ENCODE measurements at places on chromosomes 12 and 14. TPM values are rescaled to one million over a fixed set of nuclear protein-coding genes. Genes with fewer than 3 reads are reported as not detected.

Gene DCD
- not detected for total RNA-seq

DNA sequence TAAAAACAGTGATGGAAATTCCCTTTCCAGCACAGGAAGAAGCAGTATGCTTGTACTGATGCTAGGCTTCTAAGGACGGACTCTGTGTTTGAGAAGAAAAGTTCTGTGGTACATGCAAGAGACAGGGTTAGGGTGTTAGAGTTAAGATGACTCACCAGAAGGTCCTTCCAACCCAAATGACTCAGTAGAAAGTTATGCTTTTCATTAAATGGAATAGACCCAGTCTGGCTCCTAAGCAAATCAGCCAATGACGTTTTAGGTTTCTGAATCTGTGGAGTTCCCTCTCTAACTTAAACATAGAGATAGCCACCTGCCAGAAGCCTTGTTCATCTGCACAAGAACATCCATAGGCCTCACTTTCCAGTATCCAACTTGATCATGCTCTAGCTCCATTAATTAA is 5.7 kb downstream of the PTHLH start:
- no peak overlapping the region for H3K27ac ChIP-seq
- no peaks in the 10 kb centered on the region for H3K36me3 ChIP-seq
- no peak overlapping the region for H3K4me3 ChIP-seq
- H3K4me1 ChIP-seq: peaks cover 26% of the 10 kb centered on the region

GRCh38 chr14:61568572-61569011 is 126.7 kb upstream of the HIF1A start:
- peaks cover 68% of the 10 kb centered on the region for H3K4me1 ChIP-seq
- H3K27me3 ChIP-seq: no peaks in the 10 kb centered on the region
- DNase-seq: peak; percentile 79
- peaks cover 14% of the 10 kb centered on the region for H3K36me3 ChIP-seq

Gene SSPN
- not detected for total RNA-seq

DNA sequence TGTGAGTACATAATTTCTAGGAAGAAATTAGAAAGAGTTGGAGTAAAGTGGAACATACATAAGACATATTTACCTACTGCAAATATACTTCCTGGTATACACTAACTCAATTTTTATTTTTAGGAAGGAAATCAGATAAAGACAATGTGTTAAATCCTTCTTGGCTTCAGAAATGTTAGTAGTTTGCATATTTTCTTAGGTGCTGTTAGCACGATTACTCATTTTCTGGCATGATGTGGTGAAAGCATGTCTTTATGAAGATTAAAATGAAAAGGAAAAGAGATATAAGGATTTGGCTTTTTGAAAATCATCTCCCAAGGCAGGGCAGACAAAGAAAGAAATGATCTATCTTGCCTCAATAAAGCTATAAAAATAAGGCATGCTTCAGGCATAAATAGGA is 287.6 kb upstream of the E2F7 start:
- no peak for DNase-seq
- H3K4me3 ChIP-seq: no peak overlapping the region
- H3K27me3 ChIP-seq: peaks cover 3% of the 10 kb centered on the region
- no peaks in the 10 kb centered on the region for H3K4me1 ChIP-seq
- no peak overlapping the region for H3K27ac ChIP-seq

DNA sequence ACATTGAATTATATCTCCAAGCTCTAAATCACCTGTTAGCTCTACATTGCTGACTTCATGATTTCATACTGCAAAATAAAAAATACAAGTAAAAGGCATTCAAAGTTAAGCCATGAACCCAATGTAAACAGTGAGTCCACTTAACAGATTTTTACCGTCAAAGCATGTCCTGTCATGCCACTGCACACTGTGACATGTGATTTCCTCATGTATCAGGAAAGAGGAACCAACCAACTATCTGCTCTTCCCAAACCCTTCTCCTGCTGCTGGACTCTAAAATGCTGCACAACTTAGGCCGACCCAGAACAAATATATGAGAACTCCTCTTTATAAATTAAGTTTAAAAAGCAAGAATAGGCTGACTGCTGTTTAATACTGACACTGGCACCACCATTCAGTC is 37.5 kb downstream of the TM7SF3 start:
- no peak overlapping the region for H3K4me3 ChIP-seq
- no peaks in the 10 kb centered on the region for H3K27me3 ChIP-seq
- DNase-seq: no peak
- peaks cover 25% of the 10 kb centered on the region for H3K36me3 ChIP-seq
- H3K27ac ChIP-seq: no peak overlapping the region
- H3K4me1 ChIP-seq: peaks cover 2% of the 10 kb centered on the region

Gene KRT75
- total RNA-seq: not detected

- no peak overlapping the region for H3K4me3 ChIP-seq
- no peaks in the 10 kb centered on the region for H3K27me3 ChIP-seq
- no peak overlapping the region for H3K27ac ChIP-seq
- peaks cover 5% of the 10 kb centered on the region for H3K4me1 ChIP-seq
- peaks cover 46% of the 10 kb centered on the region for H3K36me3 ChIP-seq
These were observed 96.7 kb downstream of the NUBPL start for GRCh38 chr14:31657917-31658316.

All from activated naive CD8-positive, alpha-beta T cell treated with anti-CD3 and anti-CD28 coated beads for 36 hours (primary cell).